ENCODE measurements at places on chromosomes 7 and 10.

DNA sequence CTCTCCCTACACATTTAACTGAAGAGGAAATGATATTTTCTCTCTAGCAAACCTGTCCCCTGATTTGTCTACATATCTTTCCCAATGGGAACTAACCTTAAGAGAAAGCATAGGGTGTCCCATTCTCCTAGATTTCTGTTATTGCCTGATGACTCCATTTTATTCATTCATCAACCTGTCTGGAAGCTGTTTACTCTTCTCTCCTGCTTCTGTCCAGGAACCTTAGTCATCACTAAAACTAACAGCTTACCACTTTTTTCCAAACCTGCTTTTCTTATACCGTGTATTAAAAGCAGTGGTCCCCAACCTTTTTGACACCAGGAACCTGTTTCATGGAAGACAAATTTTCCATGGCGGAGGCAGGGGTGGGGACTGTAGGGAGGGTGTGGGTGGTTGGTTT, 473.3 kb upstream of the PCDH15 start:
- DNase-seq = no peak

DNA sequence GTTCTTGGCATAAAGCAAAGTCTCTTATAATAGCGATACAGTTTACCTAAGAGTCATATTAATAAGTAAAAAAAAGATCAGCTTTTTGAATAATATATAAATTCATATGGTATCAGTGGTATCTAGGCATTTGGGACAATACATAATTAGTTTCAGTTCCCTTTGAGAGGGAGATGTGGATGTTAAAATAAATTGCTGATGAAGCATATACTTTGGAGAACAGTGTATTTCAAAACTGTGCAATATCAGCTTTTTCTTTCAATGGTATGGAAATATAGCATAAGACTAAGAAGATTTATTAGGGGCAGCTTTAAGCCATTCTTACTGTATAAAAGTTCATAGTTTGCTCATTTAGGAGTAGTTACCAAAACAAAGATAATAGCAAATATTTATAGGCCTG, 35.5 kb downstream of the MDFIC start:
- DNase-seq = no peak

DNA sequence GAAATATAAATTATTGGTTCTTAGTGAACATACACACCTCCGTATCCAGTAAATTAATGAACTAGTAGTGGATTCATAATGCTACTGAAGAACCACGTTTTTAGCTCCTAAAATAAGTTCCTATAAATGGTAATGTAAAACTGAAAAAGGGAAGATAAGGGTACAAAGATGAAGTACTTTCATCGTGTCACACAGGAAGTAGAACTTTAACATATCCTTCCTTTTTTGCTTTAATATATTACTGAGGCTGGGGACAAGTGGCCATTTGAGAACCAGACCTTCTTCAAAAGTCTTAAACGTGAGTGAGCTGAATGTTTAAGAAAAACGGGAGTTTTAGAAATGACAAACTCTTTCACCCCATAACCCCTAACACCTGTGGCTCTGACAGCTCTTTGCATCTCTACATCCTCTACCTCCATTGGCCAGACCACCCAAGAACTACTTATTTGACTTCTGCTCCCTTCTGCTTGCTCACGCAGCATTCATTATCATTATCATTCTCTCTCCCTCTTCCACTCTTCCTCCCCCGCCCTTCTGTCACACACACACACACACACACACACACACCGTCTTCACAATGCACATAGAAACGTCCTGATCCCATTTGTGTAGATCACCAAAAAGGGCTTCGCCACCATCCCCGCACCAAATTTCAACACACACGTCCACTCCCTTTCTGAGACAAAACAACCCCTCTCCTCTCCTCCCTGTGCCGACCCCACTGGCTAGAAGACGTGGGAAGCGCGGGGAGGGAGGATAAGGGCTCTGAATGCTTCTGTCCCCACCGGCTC, 677 bp downstream of the SKAP2 start:
- DNase-seq = no peak

- no peak for DNase-seq
Observed at GRCh38 chr7:47672271-47672791, 90.4 kb upstream of the TNS3 start.

DNA sequence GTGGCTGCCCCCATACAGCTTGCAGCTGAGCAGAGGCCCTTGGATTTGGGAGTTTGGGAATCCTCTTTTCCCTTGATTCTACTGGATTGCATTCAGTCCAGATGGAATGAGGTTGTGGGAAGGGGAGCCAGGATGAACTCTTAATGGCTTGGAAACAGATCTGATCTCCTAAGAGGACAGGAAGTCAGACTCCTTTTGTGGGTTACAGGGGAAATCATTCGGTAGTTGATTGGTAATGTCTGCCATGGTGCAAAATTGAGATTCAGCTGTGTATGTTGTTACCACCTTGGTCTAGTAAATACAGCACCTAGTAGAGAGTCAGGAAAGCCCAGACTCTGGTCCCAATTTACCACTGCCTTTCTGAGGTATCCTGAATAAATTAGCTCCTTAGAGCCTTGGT, 144.2 kb upstream of the TNRC18 start:
- no peak for DNase-seq

- DNase-seq = no peak
Observed at GRCh38 chr7:3168869-3169268, 125.2 kb upstream of the CARD11 start.

GRCh38 chr7:47283497-47284131, 298.3 kb downstream of the TNS3 start:
- DNase-seq = no peak

GRCh38 chr10:124020981-124021815, 72.2 kb downstream of the CHST15 start:
- DNase-seq = no peak

DNA sequence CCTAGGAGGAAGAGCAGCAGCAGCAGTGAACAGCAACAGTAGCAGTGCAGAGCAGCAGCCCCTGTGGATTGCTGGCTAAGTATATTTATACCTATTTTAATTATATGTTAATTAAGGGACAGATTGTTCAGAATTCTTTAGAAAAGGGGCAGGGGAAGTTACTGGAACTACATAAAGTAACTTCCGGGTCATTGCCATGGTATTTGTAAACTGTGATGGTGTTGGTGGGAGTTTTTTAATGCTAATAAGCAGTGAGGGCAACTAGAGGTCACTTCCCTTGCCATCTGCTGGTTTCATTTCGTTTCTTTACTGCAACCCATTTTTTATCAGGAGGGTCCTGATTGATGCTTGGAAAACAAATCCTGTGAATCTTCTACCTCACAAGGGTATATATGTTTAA, 229.8 kb upstream of the PODXL start:
- no peak for DNase-seq

DNA sequence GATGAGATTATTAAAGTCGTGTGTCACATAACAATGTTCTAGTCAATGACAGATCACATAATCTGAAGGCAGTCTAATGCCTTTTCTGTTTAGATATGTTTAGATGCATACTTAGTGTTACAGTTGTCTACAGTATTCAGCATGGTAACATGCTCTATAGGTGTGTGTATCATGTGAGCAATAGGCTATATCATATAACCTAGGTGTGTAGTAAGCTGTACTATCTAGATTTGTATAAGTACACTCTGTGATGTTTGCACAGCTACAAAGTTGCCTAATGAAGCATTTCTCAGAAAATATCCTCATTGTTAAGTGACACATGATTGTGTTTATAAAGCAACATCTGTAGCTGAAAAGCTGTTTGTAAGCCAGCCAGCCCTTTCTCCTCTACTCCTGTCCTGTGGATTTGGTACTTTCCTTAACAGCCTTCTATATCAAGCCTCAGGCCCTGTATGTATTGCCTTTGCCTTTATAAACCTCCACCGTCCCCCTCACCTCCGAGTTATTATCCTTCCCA, 6.3 kb downstream of the HECTD2 start:
- DNase-seq = no peak

DNA sequence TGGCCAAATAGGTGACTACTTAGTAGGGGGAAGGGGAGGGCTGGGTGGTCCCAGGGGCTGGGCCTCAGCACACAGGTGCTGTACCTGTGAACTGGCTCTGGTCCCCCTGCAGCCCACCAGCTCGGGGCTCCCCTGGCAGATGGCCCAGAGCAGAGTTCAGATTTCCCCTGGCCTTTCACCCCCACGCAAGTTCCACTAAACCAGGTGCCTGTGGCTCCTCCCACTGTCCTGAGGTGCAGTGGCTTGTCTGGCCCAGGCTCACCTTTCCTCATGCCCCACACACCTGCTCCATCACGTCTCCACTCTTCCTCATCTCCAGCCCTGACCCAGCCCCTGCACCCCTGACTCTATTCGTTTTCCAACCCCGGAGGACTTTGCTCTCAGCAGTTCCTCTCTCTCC, 47.3 kb upstream of the OPALIN start:
- no peak for DNase-seq

DNA sequence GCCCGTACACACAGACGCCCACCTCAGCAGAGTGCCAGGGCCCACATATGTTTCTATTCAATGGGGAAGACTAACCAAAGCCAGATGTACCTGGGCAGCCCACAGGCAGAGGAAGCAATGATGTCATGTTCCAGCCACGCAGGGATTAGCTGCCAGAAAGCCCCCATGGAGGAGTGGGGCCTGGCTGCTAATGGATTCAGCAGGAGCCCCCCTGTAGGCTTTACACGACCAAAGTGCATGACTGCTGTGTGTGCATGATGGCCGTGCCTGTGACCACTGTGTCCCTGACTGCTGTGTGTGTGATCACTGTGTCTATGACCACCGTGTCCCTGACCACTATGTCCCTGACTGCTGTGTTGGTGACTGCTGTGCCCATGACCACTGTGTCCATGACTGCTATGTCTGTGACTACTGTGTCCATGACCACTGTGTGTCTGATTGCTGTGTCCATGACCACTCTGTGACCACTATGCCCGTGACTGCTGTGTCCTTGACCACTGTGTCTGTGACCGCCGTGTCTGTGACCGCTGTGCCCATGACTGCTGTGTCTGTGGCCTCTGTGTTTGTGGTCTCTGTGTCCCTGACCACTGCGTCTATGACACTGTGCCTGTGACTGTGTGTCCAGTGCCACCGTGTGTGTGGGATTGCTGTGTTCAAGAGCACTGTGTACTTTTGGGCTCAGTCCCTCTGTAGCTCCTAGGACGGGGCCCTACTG, 409.3 kb downstream of the RPS24 start:
- DNase-seq = no peak

GRCh38 chr7:94908323-94909178, 1.2 kb downstream of the PPP1R9A start:
- peak; percentile 50 for DNase-seq

DNA sequence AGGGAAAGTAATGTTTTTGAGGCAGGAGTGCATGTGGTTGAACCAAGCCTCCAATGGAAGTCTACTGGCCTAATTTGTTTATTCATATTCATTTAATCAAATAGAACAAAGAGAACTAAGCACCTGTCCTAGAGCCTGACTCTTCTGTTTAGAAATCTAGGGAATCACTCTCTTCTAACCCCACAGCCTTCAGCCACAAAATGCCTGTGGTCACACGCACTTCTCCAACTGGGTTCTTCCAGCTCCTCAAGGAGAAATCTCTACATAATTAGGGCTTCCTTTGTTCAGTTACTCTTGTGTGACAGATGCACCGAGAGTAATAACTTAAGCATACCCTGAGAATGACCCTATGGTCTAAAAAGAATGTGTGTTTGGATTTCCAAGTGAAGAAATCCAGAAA, 133.7 kb upstream of the NAMPT start:
- DNase-seq = no peak

- peak; percentile 64 for DNase-seq
Observed at GRCh38 chr7:88200789-88201188, 19.0 kb downstream of the SRI start.

- DNase-seq = no peak
Observed at GRCh38 chr7:142703655-142704305, 45.5 kb upstream of the PRSS1 start.

DNA sequence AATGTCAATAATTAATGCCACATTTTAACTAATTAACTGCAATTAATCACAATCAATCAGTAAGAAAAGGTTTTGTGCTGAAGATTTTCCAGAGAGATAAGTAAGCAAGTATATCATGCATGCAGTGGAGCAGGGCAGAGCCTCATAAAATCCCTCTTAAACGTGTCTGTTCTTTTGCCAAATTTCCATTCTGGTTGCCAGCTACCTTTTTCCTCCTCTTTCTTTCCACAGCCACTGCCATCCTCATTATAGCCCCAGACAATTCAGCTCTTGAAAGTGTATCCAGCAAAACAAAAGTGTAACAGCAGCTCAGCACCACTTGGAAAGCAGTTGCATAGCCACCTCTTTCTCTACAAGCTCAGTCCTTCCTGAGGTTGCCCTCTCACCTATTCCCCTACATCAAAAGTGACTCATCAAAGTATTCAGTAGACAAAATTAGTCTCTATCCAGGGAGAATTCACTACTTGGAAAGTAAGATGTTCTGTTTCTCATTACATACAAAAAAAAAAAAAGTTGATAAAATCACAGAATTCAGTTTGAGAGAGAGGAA, 26.9 kb upstream of the EPHB6 start:
- no peak for DNase-seq

DNA sequence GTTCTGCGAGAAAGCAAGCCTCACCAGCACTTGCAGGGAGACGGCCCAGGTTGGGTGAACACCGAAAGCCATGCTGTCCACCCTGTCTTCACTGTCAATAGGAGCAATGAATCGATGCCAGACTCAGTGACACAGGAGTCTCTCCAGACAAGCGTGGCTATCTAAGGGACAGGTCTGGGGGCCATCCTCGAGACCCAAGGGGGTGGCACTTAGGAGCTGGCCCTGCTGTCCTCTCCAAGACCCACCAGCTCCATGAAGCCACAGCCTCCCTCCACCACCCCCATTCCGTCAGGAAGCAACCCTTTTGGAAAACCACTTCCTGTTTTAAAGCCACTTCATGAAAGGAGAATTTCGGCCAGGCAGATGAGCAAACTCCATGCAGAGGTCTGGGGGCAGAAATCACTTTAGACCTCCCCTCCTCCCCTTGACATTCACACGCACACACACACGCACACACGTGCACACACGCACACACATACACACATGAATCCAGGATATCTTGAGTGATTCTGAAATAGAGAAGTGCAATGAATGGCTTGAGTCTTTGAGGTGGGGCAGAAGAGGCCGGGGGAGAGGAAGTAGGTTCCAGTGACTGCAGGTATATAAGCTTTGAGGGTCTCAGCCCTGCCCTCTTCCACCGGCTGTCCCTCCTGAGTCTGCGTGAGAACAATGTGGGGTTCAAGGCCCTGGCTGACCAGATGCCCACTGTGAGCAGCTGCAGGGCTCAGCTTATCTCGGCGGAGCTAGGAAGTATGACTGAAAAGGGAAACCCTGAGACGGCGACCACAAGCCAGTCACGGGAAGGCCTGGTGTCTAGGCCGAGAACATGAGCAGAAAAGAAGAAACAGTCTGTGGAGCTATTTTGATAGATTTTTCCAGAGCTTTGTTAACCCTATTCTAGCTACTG, 25.0 kb downstream of the RGS10 start:
- no peak for DNase-seq

GRCh38 chr10:82609845-82610244, 734.9 kb downstream of the NRG3 start:
- DNase-seq = no peak

Measured in NCI-H2081 treated with DMSO at 0.1 percent for 48 hours (cell line).